8988T (cell line): ENCODE measurements at places on chromosomes 3 and 15.

- no peak for DNase-seq
These were observed 106.6 kb upstream of the SLC6A6 start for GRCh38 chr3:14295801-14296200.

GRCh38 chr15:77753281-77753873, 120.7 kb upstream of the LINGO1 start:
- no peak for DNase-seq

GRCh38 chr15:101207867-101208288, 44.0 kb downstream of the CHSY1 start:
- DNase-seq = no peak

GRCh38 chr3:100781301-100781700, 72.0 kb downstream of the TFG start:
- DNase-seq = no peak

GRCh38 chr3:185825639-185826481, 1.0 kb upstream of the IGF2BP2 start:
- peak; percentile 81 for DNase-seq

GRCh38 chr15:42450425-42450790, 40.5 kb downstream of the ZNF106 start:
- DNase-seq = no peak

GRCh38 chr15:60328852-60329443, 68.8 kb downstream of the ANXA2 start:
- no peak for DNase-seq

- DNase-seq = no peak
These were observed 1092.9 kb downstream of the IGSF11 start for GRCh38 chr3:117941756-117942155.

DNA sequence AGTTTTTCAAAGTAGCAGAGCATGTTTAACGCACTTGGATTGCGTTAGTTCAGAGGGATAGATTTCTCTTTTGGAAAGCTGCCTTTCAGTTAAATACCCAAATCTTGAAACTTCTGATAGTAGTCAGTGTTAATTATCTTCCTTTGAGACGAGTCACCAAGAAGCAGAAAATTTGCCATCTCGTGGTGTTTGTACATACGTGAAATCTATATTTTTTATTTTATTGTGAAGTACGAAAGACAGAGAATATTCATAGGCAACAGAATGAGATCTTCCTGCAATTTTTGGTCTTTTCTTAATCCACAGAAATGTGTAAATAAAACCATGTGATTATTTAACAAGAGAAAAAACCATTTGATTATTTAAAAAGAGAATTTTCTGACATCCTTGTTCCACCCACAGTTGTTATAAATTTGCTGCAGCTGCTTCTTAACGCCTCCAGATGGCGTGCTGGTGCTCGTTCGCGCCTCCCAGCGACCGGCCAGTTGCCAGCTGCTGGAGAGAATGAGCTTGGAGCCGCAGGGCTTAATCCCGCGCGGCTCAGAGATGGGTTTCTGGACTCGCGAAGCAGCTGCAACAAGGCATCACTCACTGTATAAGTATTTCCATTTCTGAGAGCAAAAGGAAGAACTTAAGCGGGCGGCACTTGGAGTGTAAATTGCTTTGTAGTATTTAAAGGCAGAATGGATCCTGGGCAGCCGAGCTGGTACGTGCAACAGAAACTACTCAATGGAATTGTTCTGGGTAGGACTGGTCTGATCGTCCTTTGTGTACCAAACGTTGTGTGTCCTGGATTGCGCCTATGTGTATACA, 10.5 kb upstream of the SLITRK3 start:
- no peak for DNase-seq

GRCh38 chr3:169430707-169431404, 232.7 kb downstream of the MECOM start:
- DNase-seq = no peak

DNA sequence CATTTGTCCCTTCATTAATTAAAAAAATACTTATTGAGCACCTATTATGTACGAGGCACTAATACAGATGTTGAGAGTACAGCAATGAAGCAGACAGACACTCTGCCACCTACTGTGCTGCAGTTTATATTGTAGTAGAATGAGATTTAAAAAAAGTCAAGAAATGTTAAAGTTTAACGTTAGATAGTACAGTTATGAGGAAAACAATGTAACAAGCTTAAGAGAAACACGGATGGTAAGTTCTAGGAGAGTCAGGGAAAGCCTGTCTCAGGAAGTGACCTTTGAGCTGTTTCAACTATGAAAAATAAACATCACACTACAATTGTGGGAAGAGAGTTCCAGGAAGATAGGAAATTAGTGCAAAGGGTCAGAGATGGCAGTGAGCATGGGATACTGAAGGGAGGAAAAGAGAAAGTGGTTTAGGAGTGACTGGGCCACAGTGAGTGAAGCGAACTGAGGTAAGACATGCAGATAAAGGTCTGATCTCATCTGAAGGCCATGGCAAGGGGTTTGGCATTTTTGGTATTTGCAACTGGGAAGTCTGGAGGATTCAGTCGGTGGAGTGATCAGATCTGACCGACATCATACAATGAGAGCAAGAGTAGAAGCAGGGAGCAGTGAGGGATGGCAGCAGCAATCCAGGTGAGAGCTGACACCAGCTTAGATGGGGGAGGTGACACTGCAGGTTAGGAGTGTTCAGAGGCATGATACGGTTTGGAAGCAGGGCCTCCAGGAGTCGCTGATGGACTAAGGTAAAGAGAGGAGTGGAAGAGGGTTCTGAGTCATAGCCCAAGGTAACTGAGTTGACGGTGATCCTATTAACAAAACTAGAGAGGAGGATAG, 28.5 kb downstream of the PLSCR4 start:
- DNase-seq = no peak

DNA sequence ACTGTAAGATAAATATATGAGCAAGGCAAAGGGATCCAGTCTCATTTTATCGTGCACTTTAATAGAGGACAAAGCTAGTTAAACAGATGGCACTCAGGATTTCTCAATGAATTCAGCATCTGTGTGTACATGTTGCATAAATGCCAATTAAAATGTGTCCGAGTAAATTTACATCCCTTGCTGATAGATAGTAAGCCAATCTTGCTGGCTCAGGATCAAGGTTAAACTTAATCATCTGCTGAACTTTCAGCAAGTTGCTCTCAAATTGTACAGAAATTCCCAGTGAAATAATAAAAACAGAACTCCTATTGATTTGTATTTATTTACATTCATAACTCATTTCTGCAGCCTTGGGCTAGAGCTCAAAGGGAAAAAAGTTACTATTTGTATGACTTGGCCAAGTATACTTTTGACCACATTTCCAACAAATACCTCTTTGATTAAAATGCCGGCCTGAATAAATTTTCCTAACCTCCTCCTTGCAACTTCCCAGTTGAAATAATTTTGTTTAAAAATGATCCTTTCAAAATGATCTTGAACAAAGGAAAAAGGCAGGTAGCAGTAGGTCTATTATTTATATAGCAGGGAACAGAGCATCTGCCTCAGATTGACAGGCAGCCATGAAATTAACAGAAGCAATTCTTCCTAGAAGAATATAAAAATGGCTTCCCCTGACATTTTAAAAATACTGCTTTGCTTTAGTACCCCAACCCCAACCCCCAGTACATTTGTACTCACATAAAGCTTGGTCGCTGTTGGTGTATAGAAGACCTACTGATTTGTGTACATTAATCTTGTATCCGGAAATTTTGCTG, 1001.9 kb downstream of the ROBO1 start:
- DNase-seq = no peak

DNA sequence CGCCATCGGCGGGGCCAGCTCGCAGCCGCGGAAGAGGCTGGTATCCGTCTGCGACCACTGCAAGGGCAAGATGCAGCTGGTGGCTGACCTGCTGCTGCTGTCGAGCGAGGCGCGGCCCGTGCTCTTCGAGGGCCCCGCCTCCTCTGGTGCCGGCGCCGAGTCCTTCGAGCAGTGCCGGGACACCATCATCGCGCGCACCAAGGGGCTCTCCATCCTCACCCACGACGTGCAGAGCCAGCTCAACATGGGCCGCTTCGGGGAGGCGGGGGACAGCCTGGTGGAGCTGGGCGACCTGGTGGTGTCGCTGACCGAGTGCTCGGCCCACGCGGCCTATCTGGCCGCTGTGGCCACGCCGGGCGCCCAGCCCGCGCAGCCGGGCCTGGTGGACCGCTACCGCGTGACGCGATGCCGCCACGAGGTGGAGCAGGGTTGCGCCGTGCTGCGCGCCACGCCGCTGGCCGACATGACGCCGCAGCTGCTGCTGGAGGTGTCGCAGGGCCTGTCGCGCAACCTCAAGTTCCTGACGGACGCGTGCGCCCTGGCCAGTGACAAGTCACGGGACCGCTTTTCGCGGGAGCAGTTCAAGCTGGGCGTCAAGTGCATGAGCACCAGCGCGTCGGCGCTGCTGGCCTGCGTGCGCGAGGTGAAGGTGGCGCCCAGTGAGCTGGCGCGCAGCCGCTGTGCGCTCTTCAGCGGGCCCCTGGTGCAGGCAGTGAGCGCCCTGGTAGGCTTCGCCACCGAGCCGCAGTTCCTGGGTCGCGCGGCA, 1.8 kb downstream of the TLNRD1 start:
- DNase-seq = no peak

DNA sequence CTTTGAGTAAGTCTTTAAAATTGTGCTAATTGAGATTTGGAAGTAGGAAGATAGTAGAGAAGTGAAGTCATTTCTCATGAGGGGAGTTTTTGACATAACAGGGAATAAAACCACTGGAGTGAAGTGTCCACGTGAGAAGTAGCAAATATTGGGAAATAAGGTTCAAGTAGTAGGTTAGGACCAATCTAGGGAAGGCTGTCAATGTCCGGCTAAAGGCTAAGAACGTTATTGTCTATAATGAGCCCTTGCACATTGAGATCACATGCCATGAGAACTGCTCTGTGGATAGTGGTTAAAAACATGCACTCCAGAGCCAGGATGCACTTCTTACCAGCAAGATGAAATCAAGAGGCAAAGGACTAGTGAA, 459.9 kb upstream of the TPRG1 start:
- no peak for DNase-seq

DNA sequence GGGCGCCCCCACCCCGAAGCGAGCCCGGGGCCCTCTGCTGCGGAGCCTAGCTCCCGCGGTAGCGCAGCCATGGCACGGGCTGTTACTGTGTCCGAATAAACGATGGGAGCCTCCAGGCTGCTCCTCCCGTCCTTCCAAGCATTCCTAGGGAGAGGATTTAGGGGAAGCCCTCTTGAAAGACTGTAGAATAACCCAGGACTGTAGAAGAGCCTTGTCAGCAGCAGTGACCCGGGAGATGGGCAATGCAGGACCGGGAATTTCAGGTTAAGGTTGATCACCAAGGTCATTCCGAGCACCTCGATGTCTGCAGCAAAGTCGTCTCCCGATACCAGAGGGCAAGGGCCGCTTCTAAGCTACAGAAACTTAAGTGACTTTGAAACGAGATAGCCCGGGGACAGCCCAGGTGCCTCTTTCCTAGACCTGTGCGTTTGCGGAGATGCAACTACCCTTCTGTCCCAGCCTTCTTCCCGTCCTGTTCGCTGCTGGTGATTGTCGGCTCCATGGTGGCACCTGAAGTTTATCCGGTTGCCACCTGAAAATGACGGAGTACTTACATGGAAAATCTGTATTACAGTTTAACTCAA, 753 bp upstream of the MYO5A start:
- no peak for DNase-seq

DNA sequence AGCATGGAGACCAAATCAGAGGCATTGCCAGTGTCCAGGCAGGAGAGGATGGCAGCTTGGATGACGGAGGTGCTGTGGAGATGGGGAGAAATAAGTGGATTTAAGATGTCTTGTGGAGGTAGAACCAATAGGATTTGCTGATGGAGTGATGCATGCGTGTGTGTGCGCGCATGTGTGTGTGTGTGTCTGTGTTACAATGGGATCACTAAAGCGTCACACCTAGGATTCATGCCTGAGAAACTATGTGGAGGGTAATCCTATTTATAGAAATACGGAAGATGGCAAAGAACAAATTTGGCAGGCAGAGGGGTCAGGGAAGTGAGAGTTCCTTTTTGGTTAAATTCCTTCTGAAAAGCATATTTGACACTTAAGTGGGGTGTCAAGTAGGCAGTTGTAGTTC, 64.8 kb upstream of the ARL8B start:
- DNase-seq = no peak

- no peak for DNase-seq
These were observed 6.4 kb downstream of the ROBO1 start for GRCh38 chr3:79761441-79761840.

DNA sequence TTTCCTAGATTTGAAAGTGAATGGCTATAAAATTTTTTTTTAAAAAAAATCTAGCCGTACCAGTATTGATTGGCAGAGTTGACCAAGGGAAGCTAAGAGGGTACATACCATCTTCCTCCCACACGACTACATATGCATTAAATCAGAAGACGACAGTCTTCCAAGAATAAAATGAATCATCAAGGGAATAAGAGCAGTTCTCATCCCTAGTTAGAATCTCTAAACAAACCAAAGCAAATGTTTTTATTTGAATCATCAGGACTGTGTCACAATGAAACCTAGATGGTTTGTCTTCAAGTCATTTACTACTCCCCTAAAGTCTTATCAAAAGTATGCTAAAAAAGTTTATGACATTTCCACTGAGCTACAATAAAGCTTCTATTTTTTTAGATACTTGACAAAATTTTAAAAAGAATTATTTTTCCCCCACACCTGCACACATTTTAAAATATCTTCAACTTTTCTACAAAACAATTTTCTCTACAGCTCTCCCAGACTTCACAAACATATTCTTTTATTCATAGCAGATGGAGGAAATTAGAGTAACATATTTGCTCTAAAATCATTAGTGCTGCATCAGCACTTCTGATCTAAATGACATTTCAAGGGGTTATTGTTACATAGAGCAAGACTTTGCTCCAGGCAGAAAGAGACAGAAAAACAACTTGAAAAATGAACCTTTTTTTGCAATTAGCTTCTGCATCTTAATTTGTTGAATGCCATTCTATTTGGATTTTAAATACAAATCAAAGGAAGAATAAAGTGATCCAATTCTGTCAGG, 547.1 kb downstream of the FHIT start:
- DNase-seq = no peak

- no peak for DNase-seq
These were observed 127.1 kb downstream of the PTPRG start for GRCh38 chr3:61688307-61688984.

DNA sequence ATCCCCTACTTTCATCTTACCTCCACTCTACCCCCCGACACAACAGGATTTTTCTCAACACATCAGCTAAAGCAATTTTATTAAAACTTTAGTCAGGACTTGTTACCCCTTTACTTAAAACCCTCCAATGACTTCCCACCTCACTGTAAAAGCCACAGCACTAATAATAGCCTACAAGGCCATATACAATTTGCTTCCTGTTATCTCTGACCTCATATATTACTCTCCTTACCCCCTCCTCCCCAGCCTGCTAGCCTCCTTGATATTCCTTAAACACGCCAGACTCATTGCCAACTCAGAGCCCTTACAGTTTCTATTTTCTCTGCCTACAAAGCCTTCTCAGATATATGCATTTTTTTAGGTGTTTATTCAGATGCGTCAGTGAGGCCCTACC, 54.4 kb downstream of the DCUN1D1 start:
- DNase-seq = no peak

DNA sequence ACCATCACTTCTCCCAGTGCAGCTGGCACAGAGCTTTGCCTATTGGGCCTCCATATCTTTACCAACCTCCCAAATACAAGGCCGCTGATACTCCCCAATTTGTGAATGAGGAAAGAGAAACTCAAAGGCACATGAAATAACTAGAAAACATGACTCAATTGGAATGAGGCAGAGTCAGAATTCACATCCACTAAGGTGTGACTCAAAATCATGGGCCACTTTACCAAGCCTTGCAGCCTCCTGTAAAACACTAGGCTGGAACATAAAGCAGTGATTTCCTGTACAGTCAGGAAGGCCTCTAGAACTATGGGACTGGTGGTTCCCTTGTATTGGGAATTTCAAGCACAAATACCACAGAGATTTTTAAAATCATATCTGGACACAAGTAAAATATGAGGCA, 128.6 kb downstream of the DCLK3 start:
- DNase-seq = no peak

GRCh38 chr3:60217156-60217911, 1033.9 kb downstream of the FHIT start:
- DNase-seq = no peak
